ENCODE measurements at places on chromosomes 4 and X.
A peak's percentile ranks its signal among the peaks of the same experiment; 100 is the strongest.

DNA sequence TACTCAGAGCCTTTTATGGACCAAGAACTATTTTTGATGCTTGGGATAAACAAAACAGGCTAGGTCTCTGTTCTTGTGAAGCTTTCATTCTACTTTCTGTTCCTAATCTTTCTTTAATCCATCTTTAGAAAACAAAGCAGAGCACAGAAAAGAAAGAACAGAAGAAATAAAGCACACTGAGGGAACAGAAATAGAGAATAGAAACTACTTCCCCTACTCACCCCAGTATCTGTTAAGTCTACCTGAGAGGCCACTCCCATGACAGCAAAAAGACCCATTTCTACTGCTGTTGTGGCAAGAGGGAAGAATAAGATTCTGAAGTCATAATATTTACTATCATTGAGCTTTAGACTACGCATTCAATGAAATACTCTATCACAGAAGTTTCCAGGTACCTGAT lies 9.2 kb downstream of the RFC1 start:
- DNase-seq = no peak

DNA sequence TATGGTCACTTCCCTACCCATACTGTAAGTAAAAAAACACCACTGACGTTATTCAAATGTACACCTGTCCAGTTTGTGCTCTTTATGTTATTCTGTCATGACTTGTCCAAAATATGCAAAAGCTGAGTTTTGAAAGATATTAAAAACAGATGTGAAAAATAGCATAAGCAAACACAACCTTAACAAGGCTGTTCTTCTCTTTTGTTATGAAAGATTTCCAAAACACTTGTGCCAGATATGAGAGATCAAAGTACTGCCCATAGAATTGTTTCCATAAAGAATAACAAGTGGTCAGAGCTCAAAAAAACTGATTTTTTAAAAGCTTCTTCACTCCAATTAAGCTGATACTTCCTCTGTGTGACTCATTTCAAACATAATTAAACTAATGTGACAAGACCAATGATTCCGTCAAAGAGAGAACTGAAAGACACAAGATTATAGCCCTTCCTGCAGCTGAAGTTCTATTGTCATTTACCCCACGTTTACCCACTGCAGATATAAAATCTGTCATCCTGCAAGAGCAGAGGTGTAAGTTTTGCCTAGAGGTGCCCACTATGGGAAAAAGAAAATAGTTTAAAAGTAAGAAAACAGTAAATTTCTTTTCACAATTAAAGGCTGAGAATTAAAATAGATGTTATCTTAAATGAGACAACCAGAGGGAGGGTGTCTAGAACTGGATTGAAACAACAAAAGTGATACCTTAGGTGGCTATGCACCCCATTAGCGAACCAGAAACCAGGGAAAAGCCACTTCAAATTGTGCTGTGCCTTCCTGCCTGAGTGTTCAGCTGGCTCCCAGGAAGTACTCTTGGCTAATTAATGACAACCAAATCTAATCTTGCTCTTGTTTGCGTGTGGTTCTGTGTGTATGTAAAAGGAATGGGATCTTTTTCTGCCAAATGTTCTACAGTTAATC lies 30.1 kb downstream of the RASSF6 start:
- peak; percentile 73 for DNase-seq

GRCh38 chr4:42488554-42488953 lies 91.3 kb downstream of the SHISA3 start:
- DNase-seq = no peak

DNA sequence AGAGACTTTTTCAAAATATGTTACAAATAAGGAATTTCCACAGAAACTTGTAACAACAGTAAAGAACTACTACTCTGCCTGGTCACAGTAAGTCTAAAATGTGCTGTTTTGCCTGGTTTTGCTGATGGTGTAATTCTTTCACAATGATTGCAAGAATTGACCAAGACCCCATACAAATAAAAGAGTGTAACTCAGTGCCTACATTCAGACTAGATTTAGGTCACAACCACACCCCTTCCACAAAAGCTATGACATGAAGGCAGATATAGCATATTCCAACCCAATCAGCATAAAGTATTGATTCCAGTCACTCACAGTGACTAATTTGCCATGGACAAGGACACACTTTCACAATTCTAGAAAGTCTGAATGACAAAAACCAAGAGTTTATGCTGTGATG lies 53.7 kb upstream of the TMPRSS11F start:
- no peak for DNase-seq

DNA sequence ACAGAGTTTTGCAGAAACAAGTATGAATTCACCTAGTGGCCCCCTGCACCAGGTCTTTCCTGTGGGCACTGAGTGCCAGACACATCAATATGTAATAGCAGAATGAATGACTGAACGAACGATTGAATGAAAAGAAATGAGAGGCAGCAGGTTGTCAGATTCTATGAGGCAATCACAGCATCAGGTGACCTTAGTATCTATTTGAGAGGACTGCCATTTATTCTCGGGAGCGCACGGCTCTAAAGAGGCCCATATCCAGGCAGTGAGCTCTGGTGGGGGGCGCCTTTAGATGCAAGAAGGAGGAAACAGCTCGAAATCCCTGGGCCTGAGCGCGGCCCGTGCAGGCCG lies 528 bp upstream of the SLC25A4 start:
- DNase-seq = no peak

GRCh38 chr4:46277165-46277951 lies 112.6 kb downstream of the GABRA2 start:
- no peak for DNase-seq

GRCh38 chrX:25005382-25006185 lies 10.2 kb downstream of the ARX start:
- no peak for DNase-seq

DNA sequence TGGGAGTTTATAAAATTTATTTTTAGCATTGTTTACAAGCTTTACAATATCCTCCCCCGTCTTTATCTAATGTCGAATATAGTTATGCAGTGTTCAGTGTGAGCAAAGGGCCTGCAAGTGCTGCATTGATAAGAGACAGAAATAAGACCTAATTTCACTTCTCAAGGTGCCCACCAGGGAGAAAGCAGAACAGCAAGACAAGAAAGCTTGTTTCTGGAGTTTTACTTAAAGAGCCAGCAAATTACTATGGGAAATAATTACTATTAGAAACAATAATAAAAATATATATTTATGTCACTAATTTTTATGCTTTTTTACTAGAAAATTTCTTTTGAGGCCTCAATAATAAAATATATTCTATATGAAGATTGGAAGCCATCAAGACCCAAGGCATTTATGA lies 2677.7 kb downstream of the ARAP2 start:
- DNase-seq = no peak

- no peak for DNase-seq
Observed at GRCh38 chr4:62495032-62495431, 1294.9 kb downstream of the ADGRL3 start.

DNA sequence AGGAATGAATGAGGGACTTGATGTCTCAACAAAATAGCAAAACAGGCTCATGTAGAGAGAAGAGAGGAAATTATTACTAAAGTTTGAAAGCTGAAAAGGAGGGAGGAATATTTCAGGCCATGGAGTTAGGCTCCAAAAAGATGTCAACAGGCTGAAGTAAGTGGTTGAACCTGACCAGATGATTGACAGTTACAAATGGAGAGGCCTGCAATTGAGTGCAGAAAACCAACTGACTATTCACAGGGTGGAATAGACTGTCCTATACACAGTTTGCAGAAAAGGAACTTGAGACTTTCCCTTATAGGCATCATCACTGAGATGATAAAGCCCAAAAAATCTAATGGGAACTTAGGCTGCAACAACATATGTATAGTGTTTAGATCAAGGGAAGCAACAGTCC lies 233.3 kb downstream of the AR start:
- no peak for DNase-seq

DNA sequence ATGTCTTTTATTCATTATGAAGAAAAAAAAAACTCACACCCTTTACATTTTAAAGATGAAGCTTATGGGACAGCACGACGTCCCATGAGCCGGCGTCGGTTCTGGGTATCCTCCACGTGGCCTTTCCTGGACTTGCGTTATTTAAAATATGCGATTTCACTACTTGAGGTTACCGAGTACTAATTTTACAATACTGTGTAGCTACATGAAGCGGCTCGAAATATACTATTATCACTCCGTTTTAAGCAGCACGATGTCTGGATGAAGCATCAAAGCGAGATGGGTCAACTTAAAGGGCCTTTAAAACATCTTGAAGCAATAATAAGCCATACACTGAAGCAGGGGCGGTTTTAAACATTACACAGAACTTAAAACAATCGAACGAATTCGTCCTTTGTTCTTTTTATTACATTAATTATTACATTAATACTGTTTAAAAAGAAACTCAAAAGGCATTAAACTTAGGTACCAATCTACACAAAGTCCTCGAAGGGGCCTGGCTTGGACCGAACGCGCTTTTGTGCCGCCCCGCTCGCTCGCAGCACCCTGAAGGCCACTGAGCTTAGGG lies 1.4 kb upstream of the KLF3 start:
- DNase-seq = no peak

GRCh38 chr4:85423431-85423830 lies 51.5 kb upstream of the ARHGAP24 start:
- no peak for DNase-seq

- DNase-seq = no peak
Observed at GRCh38 chr4:140556372-140557085, 12.2 kb downstream of the UCP1 start.

DNA sequence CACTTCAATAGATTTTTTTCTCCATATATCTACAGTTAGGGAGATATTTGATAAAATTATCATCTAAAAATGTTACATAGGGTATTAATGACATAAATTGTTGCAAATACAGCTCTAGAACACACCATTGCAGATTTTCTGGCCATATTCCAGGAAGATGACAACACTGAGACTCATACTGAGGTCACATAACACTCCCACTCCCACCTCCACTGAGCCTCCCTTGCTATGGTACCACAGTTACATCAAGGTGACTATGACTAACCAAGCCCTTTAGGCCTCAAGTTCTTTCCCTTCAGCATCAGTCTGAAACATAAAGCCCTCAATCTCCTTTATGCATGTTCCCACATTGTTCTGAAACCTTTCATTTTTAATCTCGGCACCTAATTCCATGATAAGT lies 932.0 kb upstream of the IGFBP7 start:
- no peak for DNase-seq

DNA sequence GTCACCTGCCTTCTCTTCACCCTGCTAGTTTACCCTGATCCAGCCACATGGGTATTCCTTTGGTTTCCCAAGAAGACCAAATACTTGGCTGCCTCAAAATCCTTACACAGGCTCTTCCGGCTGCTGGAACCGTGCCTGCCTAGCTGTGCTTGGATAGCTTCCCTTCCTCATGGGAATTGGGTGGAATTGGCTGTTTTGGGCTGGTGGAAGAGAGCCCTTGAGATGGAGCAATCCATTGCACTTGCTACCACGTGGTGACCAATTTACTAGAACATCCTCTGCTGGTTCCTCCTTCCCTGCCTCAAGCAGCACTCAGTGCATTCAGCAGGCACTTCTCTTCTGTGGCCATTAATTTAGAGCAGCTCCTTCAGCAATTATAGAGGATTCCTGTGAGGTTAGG lies 119.3 kb upstream of the AP1S2 start:
- no peak for DNase-seq

DNA sequence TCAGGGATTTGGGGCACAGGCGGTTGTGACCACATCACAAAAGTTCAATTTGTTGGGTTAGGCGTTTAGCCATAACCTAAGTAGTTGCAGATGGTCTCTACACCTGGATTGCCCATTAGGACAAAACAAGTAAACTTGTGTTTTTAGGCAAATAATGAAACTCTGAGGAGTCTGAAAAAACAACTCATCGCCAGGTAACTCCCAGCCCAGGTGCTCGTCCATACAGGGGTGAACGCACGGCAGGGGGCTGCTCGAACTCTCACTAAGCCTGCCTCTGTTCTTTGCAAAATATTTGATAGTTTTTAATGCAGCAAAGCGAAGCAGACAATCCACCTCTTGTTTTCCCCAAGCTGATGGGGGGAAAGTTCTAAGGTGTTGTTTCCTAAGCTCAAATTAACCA lies 559 bp upstream of the RHOH start:
- DNase-seq = no peak

GRCh38 chr4:119858176-119858575 lies 208.5 kb downstream of the MAD2L1 start:
- DNase-seq = no peak

DNA sequence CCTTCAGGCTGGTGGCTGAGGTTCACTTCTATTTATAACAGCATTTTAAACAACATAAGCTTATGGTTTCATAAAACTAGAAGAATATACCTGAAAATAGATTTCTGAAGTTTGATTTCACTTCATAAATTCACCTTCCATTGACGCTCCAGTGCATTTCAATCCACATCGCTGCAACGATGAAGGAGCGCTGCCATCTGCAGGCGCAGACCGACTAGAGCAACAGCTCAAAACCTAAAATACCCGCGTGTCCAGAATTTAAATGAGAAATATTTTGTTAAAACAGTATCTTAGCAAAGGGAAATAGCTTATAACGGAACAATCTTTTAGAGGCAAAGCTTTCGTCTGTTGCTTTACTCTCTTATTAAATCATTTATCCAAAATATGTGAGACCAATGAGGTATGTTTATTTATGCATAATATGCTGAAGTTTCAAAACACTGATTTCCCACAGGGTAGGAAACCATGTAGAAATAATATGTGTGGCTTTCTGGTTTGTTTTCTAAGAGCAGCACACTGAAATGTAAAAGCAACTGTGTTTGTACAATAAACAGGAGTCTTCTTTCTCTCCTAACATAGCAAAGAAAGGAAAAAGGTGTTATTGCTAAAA lies 816.4 kb upstream of the FRG1 start:
- DNase-seq = peak; percentile 3

DNA sequence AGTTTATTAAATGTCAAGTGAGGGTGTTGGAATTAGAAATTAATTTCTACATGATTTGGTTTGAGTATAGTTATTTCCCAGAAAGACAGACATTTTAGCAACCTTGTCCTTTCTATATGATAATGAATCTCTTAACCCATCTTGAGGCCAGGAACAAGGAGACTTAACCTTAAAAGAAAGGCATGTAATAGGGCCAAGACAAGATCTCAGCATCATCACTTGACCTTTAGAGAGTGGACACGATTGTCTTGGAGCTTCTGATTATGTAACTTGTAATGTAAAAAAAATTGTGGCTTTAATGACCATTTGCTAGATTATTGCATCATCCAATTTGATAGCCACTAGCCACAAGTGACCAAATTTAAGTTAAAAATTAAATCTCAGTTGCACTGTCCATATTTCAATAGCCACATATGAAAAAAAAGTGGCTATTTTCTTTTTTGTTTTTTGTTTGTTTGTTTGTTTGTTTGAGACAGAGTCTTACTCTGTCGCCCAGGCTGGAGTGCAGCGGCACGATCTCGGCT lies 13.5 kb upstream of the FOXO4 start:
- no peak for DNase-seq

- no peak for DNase-seq
Observed at GRCh38 chrX:133674726-133675470, 259.6 kb upstream of the GPC4 start.

DNA sequence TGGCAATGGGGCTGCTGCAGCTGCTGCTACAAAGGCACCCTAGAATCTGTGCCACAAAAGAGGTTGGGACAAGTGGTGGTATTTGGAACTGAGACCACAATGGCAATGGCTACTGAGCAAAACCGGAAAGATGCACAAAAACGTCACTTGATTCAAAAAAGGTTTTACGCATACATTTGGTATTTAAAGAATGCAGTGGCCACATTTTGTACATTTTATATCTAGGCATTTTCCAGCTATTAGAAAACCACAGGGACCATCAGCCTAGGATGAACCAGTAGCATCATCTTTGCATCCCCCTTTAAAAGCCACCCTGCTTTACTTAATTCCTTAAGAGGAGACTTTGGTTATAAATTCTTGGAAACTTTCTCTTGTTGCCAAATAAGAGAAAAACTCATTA lies 104.8 kb upstream of the CXCL13 start:
- DNase-seq = no peak

GRCh38 chrX:24131476-24131875 lies 18.1 kb upstream of the ZFX start:
- DNase-seq = no peak
